C1 segment of cervical spinal cord (tissue), 14 donors: ENCODE measurements at places on chromosomes 3 and 15.

GRCh38 chr3:189324538-189325138 lies 152.9 kb downstream of the TPRG1 start:
- DNase-seq, result no peak

DNA sequence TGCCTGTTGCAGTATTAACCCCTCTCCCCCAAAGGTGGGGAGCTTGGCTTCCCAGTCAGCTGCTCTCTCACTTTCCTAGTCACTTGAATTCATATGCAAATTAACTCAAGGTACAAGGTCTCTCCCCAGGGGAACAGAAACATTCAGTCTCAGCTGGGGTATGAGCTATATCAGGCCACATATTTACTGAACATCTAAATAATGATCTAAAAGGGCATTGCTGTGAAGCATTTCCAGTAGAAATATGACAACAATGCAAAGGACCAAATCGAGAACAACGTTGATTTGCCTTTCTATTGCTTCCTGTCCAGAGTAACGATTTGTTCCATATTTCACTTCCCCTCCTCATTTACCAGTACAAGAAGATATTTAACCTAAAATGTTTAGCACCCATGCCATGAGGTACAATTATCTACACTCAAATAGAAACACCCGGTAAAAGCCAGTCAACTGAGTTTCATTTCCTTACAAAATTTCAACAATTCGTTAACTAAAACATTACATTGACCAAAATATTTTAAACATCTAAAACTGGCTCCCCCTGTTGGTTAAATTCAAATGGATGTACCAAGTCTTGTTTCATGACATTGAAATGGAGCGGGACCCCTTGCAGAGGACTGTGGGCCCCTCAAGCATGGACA lies 36.5 kb upstream of the KLHL6 start:
- DNase-seq, result no peak

- no peak for DNase-seq
Measured at GRCh38 chr15:28273468-28273867, 48.5 kb downstream of the HERC2 start.

- no peak for DNase-seq
Measured at GRCh38 chr3:13693441-13693840, 144.5 kb downstream of the FBLN2 start.

DNA sequence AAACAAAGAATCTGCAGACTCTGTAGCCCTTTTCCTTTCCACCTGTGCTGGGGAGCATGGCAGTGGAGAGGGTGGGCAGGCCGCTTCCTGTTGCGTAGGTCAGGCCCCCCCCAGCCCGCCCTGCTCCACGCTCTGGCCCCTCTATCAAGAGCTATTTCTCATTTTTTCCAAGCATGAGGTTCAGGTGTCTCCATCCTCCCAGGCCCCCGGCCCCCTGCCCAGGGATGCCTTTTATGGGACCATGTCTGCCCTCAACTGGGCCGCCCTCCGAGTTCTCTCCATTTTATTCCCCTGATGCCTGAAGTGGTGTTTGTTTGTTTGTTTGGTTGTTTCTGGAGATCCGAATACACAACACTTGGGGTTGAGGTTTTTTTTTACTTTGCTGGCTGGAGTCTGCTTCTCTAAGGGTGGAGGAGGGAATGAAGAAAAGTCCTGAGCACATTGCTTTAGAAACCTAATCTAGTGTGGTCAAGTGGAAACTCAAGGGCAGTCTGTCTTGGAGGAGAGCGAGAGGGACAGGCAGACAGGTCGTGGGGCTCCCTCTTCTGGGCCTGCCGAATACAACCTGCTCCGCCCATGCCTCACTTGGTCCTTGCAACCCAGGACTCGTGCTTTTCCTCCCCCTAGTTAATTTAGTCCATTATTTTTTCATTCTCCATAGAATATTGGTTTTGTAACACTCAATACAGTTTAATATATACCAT lies 176.5 kb upstream of the LYSMD4 start:
- no peak for DNase-seq

GRCh38 chr3:134148534-134148933 lies 102.1 kb downstream of the RYK start:
- no peak for DNase-seq

GRCh38 chr3:151329363-151329762 lies at the start of gene P2RY13:
P2RY13 (minus strand) TSS chr3:151329549; CDS start chr3:151329528, 21 bp downstream.
- DNase-seq, result no peak

GRCh38 chr15:93703092-93703739 lies 528.1 kb upstream of the MCTP2 start:
- no peak for DNase-seq

DNA sequence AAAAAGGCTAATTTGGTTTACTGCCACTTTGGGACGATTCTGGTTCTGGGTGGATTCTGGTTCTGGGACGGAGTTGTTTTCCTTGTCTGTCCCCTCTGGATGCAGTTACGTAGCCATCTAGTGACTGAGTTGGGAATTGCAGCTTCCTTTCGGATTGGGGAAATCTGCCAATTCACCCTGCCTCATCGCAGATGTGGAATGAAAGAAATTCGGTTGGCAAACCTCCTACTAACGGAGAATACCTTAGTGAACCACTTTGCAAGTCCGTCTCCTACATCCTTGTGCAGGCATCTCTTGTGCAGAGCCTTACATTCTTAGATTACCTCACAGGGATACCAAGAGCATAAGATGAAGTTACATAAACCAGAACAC lies 31.5 kb upstream of the AP4E1 start:
- DNase-seq, result peak; percentile 56

- no peak for DNase-seq
Measured at GRCh38 chr15:45111390-45112142, 2.4 kb downstream of the DUOX2 start.

GRCh38 chr3:191216510-191216909 lies 17.5 kb downstream of the OSTN start:
- DNase-seq, result no peak

GRCh38 chr3:65276551-65276950 lies 588.8 kb upstream of the ADAMTS9 start:
- no peak for DNase-seq

- DNase-seq, result no peak
Measured at GRCh38 chr3:31370681-31371080, 162.0 kb upstream of the STT3B start.

DNA sequence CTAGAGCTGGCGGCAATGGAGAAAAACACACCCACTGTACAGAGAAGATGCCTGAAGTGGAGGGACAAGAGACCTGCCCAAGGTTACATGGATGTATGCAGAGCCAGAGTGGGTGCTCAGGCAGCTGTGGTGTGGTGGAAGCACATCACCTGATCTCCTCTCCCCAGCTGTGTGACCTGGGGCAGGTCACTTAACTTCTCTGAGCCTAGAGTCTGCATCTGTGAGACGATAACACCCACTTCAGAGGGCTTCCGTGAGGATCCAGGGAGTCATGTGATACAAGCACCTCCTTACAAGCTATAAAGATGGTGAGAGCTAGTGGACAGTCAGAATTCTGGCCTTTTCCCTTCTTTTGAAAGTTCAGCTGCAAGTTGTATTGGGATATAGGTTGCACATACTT lies 55.1 kb upstream of the HERC1 start:
- no peak for DNase-seq

GRCh38 chr3:177284383-177284881 lies 87.2 kb upstream of the TBL1XR1 start:
- DNase-seq, result no peak

- DNase-seq, result no peak
Measured at GRCh38 chr15:81514725-81515124, 140.7 kb upstream of the TMC3 start.

DNA sequence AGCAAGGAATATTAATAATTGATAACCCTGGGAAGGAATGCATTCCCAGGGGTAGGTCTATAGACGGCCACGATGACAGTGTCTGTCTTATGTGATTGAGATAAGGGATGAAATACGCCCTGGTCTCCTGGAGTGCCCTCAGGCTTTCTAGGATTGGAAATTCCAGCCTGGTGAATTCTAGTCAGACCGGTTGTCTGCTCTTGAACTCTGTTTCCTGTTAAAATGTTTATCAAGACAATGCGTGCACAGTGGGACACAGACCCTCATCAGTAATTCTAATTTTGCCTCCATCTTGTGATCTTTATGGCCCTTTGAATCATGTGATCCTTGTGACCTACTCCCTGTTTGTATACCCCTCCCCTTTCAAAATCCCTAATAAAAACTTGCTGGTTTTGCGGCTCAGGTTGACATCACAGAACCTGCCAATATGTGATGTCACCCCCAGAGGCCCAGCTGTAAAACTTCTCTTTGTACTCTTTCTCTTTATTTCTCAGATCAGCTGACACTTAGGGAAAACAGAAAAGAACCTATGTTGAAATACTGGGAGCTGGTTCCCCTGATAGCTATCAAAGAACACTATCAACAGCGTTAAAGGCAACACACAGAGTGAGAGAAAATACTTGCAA lies 183.3 kb downstream of the PDE8A start:
- no peak for DNase-seq

- no peak for DNase-seq
Measured at GRCh38 chr15:92438471-92438870, 44.8 kb downstream of the ST8SIA2 start.

DNA sequence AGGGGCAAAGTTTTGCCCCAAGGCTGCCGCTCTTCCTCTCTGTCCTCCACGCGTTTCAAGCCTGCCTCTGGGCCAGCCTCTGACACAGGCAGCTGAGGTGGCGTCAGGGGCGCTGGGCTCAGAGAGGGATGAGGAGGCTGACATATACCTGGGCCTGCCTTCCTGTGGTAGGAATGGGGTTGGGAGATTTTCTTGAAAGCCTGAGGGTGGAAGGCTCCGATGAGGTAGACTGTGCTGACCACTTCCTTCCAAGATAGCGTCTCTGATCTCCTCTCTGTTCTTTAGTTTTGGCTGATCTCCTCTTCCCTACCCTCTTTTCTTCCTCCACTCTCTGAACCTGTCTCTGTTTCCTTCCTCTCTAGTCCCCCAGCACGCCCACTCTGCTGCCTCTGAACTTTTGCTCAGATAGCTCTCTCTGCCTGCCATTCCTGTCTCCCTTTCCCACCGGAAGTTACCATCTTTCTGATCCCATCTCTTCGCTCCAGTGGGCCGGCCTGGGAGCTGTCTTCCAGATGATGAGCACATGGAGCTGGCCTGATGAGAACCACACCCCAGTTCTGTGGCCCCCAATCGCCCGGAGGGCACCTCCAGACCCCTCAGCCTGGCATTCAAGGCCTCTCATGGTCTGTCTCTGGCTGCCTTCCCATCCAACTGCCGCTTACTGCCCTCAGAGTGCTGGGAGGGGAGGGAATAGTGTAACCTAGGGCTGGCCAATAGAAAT lies 32.5 kb upstream of the LCTL start:
- DNase-seq, result no peak

DNA sequence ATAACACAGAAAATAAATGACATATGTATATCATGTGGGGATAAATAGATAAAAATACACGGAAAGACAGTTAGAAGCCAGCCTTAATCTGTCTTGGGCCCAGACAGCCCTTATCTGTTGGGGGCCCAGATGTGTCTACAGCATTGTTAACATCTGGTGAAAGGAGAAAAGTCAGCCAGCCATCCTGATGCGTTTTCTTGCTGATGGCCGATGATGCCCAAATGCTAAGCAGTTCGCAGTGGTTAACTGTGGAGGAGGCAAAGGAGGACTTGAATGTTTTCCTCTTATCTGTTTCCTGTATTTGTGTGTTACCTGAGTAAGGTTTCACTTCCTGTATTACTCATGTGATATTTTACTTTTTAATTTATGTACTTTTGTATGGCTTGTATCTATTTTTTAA lies 46.2 kb downstream of the NOX5 start:
- DNase-seq, result no peak

DNA sequence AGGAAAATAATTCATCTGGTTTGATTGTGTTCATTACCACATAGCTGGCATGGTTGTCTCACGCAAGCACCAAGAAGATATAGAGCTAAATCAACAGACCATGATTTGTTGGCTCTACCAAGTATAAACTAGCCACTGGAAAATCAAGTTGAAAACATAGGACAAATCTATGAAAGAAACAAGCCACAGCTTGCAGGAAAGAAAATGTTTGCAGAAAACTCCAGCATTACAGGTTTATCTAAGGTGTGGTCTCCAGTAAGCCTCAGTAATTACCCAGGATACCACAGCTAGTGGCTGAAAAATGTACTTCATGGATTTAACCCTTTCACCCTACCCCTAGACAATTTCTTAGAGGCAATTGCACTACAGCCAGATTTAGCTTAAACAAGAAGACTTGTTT lies 340.6 kb downstream of the SOX2 start:
- no peak for DNase-seq
